Stimulated activated CD8-positive, alpha-beta memory T cell treated with anti-CD3 and anti-CD28 coated beads, Interleukin-4, amount 100 ng/mL, for 1 hour (primary cell): ENCODE measurements at places on chromosomes 1 and 21.

GRCh38 chr1:94819945-94820746 is at the start of gene SLC44A3:
SLC44A3 (plus strand) TSS chr1:94820357; CDS start chr1:94820452, 95 bp downstream.
- DNase-seq, result no peak

DNA sequence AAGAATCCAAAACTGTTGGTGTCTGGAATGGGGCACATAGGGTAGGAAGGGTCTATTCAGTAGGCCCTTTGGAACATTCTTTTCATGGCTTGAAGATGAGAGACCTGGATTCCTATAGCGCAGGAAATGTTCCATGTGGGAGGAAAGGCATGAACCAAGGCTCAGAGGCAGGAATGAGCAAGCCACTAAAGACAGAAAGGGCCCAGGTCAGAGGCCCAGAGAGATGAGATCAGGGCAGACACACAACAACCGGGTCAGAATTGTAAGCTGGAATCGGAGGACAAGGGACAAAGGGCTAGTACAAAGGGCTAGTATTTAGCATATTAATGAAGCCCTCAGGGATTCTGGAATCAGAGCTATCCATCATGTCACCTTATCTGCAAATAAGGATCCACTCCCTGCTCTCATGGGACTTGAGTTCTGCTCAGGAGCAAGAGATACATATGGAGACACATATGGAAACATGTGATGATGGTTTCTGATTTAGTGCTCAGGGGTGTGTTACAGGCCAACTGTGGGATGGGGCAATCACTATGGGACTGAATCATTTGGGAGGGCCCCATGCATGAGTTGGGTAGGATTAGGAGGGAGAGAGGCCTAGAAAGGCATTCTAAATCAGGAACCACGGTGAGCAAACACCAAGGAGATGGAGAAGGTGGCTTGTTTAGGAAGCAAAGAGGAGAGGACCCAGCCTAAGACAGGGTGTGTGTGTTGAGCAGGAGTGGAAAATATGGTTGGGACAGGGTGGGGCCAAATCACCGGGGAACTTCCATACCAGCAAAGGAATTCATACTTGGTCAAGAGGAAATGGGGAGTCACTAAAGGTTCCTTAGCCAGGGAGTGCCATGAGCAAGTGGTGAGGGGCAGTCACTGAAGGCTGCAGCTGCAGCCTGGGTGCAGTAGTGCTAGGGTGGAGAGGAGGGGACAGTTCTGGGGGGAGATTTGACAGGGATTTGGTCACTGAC is 8.6 kb downstream of the NECTIN4 start:
- DNase-seq, result no peak

GRCh38 chr1:171468120-171468750 is 17.1 kb upstream of the PRRC2C start:
- no peak for DNase-seq

- DNase-seq, result no peak
Observed at GRCh38 chr1:2316451-2316961, 74.8 kb downstream of the MORN1 start.

DNA sequence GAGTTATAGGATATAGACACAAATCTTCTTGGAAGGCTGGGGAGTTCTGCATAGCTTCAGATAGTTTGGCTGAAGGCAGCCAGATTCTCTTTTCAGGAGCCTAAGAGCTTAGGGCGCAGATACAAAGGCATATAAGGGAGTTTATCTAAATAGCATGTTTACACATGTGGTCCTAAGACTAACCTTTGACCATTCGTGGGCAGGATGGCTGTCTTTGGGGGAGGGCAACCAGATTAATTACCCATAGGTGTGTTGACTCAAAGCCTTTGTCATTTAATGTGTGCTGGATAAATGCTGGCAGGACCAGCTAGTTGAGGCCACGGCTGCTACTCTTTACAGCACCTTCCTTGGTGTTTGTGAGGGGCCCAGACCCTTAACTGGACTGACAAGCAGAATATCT is 71.8 kb downstream of the IER5 start:
- DNase-seq, result no peak

DNA sequence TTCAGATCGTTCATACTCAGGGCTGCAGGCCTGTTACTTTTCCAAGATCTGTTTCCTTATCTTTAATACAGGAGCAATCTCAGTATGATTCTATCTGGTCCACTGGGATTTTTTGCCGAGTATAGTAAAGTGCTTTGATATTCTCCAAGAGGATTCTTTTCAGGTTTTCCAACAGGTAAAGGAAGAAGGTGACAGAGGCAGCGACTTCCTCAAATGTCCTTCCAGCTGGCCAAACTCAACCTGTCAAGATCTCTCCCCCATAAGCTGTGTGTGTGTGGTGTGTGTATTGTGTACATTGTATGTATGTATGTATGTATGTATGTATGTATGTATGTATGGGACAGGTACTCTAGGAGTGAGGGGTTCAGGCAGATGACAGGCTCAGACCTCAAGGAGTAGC is 1.1 kb downstream of the AKR1A1 start:
- DNase-seq, result no peak

DNA sequence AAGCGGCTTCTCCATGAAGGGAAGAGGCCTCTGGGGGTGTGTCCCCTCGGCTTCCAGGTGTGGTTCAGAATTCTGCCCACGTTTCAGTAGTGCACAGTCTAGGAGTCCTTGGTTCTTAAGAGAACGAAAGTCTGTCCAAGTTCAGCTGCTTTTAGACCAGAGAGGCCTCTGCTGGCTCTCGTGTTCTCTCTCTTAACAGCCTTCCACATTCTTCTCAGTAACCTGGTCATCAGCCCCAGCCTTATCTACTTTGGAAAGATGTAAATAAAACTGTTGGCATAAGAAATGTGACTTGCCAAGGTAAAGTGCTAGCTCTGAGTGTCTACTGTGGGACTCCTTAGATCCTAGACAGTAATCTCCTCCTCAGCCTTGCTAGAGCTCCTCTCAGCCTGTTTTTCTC is 15.3 kb upstream of the STUM start:
- no peak for DNase-seq

DNA sequence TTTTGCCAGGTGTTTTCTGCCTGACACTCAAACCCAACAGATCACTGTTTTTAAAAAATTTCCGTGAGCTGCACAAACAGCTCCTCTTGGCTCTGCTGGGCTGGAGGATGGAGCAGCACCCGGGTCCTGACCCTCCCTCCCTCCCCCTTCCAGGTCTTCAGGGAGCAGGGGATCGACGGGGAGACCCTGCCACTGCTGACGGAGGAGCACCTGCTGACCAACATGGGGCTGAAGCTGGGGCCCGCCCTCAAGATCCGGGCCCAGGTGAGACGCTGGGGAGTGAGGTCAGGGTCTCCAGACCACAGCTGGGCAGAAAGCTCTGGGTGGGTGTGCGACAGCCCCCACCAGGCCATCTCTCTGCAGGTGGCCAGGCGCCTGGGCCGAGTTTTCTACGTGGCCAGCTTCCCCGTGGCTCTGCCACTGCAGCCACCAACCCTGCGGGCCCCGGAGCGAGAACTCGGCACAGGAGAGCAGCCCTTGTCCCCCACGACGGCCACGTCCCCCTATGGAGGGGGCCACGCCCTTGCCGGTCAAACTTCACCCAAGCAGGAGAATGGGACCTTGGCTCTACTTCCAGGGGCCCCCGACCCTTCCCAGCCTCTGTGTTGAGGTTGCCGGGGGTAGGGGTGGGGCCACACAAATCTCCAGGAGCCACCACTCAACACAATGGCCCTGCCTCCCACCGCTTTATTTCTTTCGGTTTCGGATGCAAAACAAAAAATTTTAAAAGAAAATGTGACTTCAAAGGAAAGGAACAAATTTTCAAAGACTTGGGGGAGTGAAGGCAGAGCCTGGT is 15.3 kb downstream of the NOC2L start:
- DNase-seq, result no peak

DNA sequence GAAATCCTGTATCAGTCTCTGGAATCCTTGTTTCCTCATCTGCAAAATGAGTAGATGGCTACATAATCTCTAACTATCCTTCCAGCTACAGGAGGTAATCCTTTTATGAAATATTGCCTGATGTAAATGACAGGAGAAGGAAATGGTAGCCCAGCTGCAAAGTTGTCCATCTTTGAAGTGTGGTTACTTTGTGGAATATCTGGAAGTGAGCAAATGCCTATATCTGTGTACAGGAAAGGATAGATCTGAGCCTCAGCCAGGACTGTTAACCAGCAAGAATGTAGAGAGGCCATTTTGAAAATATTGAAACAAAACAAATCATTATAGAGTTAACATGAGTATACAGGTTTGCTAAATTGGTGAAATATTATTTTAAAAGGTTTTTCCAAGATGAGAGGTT is 74.8 kb upstream of the BMP8A start:
- DNase-seq, result no peak

- no peak for DNase-seq
Observed at GRCh38 chr1:215056584-215056983, 26.0 kb upstream of the KCNK2 start.

- DNase-seq, result no peak
Observed at GRCh38 chr1:21671915-21672314, 2.8 kb upstream of the RAP1GAP start.

DNA sequence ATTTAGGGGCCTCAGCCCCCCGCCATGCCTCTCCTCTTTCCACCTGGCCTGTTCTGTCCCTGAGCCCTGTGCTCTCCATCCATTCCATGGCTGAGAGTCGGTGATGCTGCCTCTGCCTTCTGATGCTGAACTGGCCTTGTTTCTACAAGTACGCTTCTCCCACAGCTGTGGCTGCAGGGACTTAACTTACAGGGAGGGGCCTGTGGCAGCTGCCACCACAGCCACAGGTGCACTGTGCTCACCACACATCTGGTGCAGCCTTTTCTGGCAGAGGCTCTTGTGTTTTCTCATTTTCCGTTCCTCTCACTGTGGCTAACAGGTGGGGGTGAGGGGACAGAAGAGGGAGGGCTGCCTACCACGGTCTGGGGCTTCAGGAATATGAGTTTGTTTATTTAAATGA is 4.2 kb downstream of the FMO1 start:
- no peak for DNase-seq

- DNase-seq, result no peak
Observed at GRCh38 chr1:58988752-58989151, 204.9 kb upstream of the JUN start.

DNA sequence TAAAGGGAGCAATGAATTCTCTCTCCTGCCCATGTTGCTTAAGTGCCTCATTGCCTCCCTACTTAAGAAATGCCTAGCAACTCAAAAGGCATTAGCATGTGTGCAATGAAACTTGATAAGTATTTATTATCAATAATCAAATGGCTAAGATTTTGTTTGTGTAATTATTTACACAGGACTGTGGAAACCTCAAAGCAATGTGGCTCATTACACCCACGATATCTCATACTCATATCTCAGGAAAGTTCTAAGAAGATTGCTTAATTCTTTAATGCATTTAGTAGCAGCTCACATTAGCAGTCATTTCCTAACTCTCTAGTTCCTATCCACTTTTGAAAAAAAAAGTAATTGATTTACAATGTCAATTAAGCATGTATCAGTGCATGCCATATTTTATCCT is 253.3 kb downstream of the DUSP10 start:
- no peak for DNase-seq

DNA sequence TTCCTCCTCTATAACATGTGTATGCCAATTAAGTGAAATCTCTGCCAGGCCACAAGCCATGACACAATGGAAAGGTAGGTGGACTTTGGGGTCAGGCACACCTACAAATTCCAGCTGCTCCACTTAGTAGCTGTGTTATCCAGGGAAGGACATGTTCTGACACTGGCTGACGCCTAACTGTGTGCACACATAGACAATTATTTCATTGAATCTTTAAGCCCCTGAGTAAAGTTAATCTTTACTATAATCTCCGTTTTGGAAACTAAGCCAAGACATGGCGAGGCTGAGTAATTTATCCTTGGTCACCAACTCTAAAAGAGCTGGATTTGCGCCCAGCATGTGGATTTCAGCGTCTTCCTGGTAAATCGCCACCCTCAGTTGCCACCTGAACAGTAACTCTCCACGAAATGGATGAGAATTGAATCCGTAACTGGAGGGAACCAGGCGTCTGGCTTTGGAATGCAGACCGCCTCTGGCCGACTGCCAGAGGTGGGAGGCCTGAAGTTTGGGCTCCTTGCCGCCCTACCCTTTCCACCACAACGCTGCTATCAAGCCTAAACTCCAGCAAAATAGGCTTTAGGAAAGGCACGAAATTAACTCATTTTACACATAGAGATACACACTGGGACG is 888 bp upstream of the SNRPE start:
- no peak for DNase-seq

DNA sequence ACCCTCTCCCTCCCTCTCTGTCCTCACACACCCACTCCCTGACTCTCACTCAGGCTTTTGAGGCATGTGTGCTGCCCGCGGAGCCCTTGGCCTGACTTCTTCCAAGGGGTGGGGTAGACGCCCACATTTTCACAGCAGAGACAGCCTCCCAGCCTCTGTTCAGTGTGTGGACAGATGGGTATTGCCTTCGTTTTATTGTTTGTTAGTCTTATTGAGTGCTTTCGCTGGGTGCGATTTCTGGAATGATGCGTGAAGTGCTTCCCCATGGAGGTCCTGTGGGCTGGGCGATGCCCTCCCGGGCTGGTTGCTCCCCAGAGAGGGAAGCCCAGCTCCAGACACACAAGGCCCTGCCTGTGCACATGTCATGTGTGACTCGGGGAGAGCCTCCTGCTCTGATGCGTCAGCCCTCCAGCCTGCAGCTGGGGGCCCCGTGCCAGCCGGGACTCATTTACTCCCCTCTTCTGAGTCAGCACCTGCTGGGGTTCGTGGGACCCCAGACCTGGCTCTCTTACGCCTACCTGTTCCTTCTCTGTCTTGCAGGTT is 14.7 kb downstream of the PDXK start:
- no peak for DNase-seq

GRCh38 chr1:26731233-26731902 is 35.6 kb downstream of the ARID1A start:
- DNase-seq, result no peak

DNA sequence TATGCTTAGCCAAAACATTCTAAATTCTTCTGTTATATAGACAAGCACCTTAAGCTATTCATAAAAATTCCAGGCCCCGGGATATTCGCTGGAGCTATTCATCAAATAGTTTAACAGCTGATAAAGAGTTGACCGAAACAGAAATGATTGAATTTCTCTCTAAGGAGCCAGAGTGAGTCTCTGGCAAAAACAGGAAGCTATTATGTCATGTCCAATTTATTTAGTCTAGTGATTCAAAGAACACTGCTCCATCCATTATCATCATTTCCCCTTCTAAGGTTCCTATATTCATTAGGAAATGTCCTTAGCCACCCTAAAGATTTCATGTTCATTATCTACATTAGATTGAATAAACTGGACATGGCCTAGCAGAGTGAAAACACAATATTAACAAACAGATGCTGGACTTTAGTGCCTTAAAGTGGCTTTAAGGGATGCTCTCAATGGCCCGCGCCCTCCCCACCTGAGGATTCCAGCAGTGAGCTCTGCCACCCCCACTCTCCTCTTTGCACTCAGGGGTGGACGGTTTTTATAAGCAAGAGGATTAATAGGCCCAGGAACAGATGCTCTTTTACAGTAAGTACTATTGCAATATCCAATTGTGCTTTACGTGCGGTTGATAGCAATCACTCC is 122.1 kb upstream of the RGS1 start:
- DNase-seq, result no peak
